Gastrocnemius medialis (tissue), 4 donors: ENCODE measurements at places on chromosomes 11 and 22.
A peak's percentile ranks its signal among the peaks of the same experiment; 100 is the strongest.

DNA sequence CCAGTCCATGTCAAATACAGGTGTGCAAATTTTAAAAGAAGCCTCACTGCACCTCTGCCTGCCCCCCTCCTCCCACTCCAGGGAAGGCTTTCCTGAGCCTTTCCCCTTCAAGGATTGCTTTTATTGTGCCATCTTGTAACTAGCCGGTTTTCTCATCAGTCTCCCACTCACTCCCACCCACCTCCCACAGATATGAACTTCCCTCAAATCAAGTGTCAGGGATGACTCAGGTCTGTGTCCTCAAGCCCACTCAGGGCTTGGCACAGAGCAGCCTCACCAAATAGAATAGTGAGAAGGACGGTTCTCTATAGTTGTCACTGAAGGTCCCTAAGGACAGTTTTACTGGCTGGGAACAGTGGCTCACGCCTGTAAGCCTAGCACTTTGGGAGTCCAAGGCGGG lies 43.0 kb downstream of the THAP12 start:
- no peak overlapping the region for H3K4me3 ChIP-seq
- H3K36me3 ChIP-seq: no peaks in the 10 kb centered on the region
- H3K27me3 ChIP-seq: no peaks in the 10 kb centered on the region
- peak overlapping the region; percentile 16 for H3K27ac ChIP-seq
- H3K4me1 ChIP-seq: no peaks in the 10 kb centered on the region

DNA sequence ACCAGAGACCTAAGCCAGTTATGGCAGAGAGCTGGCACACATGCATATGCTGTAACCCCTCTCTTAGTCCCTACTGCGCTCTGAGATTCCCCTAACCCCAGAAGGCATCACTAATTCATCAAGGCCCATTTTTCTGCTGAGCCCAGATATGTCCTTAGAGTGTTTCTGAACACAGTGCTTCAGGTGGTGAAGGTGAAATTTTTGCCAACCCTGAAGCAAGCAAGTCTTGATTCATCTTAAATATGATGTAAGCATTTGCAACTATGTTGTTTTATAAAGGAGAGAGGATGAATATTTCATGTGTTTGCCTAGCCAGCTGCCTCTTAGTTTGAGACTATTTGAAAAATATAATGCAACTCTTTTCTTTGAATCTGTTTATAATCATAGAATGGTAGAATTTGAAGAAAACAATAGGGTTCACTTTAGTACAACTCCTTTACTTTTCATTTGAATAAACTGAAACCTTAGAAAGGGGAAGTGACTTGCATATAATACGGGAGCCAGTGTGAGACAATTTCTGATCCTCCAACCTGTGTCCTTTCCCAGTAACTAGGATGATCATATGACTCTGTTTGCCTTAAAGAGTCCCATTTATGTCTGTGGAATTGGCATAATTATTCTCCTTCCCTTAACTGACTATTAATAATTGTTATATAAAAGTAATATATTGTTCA lies 194.3 kb upstream of the MTNR1B start:
- DNase-seq: no peak
- H3K27ac ChIP-seq: no peak overlapping the region
- H3K4me1 ChIP-seq: no peaks in the 10 kb centered on the region
- no peaks in the 10 kb centered on the region for H3K27me3 ChIP-seq

DNA sequence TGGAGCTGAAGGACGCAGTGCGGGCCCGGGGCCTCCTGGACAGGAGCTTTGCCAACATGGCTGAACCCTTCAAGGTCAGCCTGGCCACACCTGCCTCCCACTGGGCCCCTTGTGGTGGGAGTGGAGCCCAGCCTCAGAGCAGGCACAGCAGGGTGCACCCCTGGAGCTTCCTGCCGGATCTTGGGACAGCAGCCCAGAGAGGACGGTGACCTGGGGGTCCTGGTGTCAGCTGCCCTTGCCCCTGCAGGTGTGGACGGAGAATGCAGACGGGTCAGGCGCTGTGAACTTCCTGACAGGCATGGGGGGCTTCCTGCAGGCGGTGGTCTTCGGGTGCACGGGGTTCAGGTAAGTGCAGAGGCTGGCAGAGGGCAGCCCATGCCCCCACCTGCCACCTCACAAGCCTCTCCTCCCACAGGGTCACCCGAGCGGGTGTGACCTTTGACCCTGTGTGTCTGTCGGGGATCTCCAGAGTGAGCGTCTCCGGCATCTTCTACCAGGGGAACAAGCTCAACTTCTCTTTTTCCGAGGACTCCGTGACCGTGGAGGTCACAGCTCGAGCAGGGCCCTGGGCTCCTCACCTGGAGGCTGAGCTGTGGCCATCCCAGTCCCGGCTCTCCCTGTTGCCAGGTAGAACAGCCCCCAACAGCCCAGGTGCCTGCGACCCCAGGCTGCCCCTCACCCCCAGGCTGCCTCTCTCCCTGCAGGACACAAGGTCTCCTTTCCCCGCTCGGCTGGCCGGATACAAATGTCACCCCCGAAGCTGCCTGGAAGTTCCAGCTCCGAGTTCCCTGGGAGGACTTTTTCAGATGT lies 5.1 kb downstream of the PGGHG start:
- no peak overlapping the region for H3K4me3 ChIP-seq
- H3K4me1 ChIP-seq: no peaks in the 10 kb centered on the region

DNA sequence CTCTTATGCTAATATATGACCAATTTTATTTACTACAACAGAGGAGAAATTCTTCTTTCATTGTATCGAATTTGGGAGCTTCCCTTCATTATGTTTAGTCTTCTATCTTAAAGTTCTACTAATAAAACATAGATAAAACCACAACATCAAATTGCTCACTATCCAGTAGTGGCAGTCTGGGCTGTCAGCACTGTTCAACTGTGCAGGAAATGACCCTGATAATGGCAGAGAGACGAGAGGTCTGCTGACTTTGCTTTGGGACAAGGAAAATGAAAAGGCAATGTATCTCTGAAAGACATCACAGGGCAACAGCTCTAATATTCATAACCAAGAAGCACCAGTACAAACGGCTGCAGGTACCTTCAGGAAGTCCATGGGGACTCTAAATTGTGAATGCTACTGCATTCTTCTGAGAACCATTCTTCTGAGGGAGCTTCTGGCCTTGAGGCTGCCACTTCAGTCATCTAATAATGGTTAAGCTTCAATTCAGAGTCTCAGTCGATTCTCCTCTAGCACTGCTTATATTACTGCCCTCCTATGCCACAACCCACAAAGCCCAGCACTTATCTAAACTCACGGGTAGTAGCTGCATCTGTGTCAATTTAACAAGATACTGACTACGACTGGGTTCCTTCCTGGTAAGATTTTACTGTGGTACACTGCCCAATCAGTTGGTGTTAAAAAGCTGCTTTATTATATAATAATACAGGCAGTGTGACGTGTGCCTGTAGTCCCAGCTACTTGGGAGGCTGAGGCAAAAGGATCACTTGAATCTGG lies 44.2 kb downstream of the CKAP5 start:
- peak overlapping the region; percentile 87 for H3K27ac ChIP-seq
- H3K4me1 ChIP-seq: peaks cover 13% of the 10 kb centered on the region
- H3K27me3 ChIP-seq: no peaks in the 10 kb centered on the region
- peaks cover 18% of the 10 kb centered on the region for H3K36me3 ChIP-seq
- H3K4me3 ChIP-seq: no peak overlapping the region
- DNase-seq: no peak

GRCh38 chr11:1514336-1515061 lies 27.9 kb upstream of the MOB2 start:
- no peak overlapping the region for H3K27ac ChIP-seq
- H3K4me1 ChIP-seq: peaks cover 48% of the 10 kb centered on the region
- no peak for DNase-seq
- H3K27me3 ChIP-seq: no peaks in the 10 kb centered on the region

DNA sequence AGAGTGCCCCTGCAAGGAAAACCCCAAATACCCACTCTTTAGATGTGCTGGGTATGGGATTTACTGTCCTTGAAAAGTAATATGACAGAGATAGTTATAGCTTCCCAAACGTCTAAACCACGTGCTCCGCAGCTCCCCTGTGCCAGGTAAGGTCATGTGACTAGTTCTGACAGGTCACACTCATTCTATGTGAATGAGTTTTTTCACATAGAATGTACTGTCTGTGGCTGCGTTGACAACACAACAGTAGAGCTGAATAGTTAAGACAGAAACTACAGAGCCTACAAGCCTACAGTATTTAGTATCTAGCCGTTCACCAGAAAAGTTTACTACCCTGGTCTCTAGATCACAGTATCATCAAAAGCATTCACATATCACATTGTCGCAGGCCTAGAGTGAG lies 236.2 kb downstream of the ETS1 start:
- no peaks in the 10 kb centered on the region for H3K4me1 ChIP-seq
- H3K27me3 ChIP-seq: no peaks in the 10 kb centered on the region
- no peak overlapping the region for H3K4me3 ChIP-seq
- H3K36me3 ChIP-seq: no peaks in the 10 kb centered on the region
- no peak overlapping the region for H3K27ac ChIP-seq

DNA sequence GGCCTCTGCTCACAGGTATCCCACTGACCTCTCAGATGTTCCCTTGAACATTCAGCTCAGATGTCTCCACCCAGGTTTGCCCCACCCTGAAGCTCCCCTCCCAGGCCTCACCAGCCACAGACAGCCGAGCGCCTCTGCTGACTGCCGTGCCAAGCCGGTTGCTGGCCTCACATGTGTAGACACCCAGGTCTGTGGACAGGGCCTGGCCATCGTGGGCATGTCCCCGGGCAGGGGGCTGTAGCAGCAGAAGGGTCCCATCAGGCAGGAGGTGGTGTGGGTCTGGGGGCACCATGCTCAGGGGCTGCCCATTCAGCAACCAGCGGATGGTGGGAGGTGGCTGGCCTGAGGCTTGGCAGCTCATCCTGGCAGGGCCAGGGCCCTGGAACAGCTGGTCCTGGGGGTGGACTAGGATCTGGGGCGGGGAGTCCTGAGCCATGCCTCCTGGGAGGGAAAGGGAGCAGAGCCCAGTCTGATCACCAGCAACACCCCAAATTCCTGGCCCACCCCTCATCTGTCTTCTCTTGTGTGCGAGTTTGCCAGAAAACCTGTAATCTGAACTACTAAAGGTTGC lies 759 bp downstream of the ROBO4 start:
- no peaks in the 10 kb centered on the region for H3K27me3 ChIP-seq
- H3K27ac ChIP-seq: peak overlapping the region; percentile 78
- H3K4me3 ChIP-seq: peak overlapping the region; percentile 47
- peaks cover 22% of the 10 kb centered on the region for H3K4me1 ChIP-seq

GRCh38 chr22:28810821-28811491 lies 10.6 kb upstream of the XBP1 start:
- H3K36me3 ChIP-seq: no peaks in the 10 kb centered on the region
- H3K4me3 ChIP-seq: no peak overlapping the region
- no peak overlapping the region for H3K27ac ChIP-seq
- peaks cover 11% of the 10 kb centered on the region for H3K4me1 ChIP-seq
- no peaks in the 10 kb centered on the region for H3K27me3 ChIP-seq

DNA sequence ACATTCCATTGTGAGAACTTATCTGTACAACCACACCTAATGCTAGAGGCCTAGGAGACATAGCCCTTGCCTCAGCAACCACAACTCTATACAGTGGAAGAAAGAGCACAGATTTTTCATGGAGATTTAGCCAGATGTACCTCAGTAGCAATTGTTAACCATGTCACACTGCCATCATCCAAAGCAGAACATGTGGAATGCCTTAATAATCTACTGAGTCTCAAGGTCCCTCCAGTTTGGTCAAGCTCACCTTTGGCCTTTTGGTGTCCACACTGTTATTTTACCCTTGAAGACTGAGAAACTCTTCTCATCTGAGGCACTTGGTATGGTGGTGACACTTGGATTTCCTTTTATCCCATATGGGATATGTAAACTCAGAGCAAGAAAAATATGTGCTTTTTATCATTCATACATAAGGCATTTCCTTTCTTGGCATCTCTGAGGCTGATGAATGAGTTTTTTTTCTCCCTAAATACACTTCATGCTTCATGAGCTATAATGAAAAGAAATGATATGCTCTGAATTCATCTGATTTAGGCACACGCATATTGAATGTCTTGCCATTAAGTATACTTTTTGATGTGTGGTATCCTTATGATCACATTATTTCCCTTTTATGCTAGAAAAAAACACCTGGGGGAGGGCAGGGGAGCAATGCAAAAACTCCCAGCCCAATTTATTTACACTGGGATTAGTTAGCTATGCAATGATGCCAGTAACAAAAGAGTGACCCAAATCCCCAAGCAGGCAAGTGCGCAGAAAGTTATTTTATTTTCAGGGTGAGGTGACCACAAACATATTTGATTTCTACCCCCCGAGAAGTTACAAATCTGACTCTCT lies 63.3 kb upstream of the ME3 start:
- H3K27ac ChIP-seq: no peak overlapping the region
- no peaks in the 10 kb centered on the region for H3K36me3 ChIP-seq
- H3K27me3 ChIP-seq: no peaks in the 10 kb centered on the region
- peaks cover 14% of the 10 kb centered on the region for H3K4me1 ChIP-seq
- DNase-seq: no peak

GRCh38 chr11:131195661-131196517 lies 174.5 kb upstream of the NTM start:
- H3K27ac ChIP-seq: no peak overlapping the region
- no peaks in the 10 kb centered on the region for H3K36me3 ChIP-seq
- DNase-seq: no peak

DNA sequence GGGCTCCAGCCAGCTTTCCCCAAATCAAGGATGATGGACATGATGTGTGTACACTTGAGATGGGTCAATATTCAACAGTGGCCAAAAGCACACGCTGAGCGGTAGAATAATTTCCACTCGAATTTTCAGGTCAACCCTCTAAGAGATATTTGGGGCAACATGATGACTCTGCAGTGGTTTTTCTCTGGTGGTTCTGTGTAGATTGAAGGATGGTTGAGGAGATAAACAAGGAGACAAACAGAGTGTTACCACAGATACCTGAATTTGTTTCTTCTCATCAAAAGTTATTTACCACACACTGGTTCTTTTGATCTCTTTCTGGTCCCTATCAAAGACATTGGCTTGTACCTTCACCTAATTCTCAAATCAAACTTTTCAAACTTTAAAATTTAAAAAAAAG lies 242.0 kb downstream of the ETS1 start:
- no peaks in the 10 kb centered on the region for H3K36me3 ChIP-seq
- no peak overlapping the region for H3K27ac ChIP-seq
- H3K4me1 ChIP-seq: peaks cover 7% of the 10 kb centered on the region
- no peaks in the 10 kb centered on the region for H3K27me3 ChIP-seq
- H3K4me3 ChIP-seq: no peak overlapping the region
